ENCODE measurements at places on chromosomes 2 and 18.

DNA sequence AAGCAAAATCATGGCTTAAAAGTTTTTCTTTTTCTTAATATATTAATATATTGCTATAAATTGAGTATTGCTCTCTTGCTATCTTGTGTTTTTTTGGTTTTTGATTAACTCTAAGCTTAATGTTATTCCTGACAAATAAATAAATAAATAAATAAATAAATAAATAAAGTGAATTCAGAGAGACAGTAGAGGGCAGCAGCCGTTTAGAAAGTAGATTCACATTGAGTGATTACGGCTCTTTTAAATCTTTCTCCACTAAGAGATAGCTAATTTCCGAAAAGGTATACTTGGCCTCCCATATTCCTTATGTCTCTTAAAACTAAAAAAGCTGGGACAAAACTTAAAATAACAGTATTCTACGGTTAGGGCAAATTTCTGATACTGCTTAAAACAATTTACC, 34.3 kb downstream of the MSH2 start:
- DNase-seq: no peak

DNA sequence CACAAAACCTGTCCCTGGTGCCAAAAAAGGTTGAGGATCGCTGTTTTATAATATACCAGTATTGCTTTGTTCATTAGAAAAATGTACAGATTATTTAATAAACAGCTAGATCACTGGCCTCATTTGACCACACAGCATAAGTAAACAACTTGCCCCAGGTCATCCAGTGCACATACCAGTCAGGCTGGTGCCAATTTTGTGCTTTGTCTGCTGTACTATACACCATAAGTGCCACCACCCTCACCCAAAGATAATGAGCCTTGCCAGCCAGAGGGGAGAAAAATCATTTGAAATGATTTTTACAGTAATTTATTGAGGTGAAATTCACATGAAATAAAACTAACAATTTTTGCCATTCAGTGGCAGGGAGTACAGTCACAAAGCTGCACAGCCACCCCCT, 202.2 kb upstream of the TWIST2 start:
- no peak for DNase-seq

DNA sequence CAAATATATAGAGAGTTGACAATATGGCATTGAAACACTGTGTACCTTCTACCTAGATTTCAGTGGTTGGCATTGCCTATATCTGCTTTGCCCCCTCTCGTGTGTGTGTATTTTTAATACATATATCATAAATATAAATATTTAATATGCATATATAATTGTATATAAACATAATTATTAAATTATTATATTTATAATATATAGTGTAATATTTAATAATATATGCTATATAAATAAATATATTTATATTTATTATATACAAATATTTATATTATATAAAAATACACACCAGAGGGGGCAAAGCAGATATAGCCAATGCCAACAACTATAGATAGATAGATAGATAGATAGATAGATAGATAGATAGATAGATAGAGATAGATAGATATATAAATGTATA, 124.1 kb downstream of the KIAA1328 start:
- no peak for DNase-seq

DNA sequence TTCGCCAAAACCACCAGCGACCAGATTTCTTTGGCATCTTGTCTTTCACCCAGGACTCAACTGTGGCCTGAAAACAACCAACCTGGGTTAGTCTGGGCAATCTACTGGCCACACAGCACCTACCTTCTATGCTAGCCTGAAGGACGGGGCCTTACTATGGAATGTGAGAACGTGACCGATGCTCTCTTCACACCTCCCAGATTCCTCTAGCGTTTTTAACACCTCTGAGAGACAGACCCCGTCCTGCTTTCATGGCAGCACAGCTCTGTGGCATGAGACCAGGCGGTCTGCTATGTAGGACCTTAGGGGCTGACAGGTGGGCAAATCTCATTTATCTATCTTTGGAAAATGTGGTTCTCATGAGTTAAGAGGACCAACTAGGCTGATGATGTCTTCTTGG, 80.9 kb downstream of the EMILIN2 start:
- peak; percentile 61 for DNase-seq

DNA sequence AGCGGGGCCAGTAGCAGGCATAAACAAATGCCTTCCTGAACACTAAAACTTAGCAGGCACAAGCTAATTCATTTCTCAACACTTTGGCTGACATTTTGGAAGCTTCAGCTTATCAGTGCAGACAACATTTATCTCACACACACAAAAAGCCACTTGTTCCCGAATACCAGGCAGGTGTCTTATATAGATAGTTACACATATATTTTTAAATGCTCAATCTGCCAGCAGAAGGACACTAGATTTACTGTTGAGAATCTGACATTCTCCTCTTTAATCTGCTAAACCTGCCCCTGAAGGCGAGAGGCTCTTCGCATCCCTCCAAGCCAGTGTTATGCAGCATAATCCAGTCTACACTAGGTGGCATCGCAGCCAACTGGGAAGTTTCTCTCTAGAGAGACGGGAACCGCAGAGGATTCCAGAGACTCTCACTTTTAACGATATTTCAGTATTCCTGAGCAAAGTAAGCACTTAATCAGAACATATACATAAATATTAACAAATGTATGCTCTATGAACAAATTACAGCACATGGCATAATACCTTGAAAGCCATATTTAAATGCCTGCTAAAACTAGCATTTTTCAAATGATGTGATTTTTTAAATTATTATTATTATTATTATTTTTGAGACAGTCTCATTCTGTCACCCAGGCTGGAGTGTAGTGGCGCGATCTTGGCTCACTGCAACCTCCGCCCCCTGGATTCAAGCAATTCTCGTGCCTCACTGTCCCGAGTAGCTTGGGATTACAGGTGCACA, 90.2 kb upstream of the SCG2 start:
- peak; percentile 83 for DNase-seq

DNA sequence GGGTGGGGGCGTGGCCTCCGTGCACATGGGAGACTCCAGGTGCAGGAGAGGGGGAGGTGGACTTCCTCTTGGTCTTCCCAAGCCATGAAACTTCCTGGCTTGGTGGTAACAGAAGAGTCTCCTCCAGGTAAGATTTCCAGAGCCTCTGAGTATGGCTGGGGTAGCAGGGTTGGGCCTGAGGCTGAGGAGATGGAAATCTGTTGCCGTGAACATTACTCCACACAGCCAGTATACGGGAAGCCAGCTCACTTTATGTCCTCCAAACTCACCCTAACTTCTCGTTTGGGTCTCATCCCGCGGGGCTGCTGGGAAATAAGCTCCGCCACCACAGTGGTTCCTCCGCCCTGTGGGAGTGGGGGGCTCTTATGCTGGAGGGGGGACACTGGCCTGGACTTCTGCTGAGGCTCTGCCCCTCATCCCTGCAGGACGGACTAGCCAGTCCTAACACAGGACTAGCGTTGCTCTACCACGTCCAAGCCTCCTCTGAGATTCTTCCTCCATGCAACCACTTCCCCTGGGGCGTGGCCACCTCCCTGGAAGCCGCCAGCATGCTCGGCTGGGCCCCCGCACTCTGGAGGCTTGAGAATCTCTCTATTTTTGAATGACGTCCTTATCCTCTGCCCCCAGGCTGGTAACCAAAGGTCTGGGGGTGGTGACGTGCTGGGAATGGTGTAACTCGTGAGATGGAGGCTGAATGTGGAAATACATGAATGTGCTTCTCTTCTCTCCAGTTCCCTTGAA, 777 bp upstream of the RAB17 start:
- DNase-seq: peak; percentile 95

DNA sequence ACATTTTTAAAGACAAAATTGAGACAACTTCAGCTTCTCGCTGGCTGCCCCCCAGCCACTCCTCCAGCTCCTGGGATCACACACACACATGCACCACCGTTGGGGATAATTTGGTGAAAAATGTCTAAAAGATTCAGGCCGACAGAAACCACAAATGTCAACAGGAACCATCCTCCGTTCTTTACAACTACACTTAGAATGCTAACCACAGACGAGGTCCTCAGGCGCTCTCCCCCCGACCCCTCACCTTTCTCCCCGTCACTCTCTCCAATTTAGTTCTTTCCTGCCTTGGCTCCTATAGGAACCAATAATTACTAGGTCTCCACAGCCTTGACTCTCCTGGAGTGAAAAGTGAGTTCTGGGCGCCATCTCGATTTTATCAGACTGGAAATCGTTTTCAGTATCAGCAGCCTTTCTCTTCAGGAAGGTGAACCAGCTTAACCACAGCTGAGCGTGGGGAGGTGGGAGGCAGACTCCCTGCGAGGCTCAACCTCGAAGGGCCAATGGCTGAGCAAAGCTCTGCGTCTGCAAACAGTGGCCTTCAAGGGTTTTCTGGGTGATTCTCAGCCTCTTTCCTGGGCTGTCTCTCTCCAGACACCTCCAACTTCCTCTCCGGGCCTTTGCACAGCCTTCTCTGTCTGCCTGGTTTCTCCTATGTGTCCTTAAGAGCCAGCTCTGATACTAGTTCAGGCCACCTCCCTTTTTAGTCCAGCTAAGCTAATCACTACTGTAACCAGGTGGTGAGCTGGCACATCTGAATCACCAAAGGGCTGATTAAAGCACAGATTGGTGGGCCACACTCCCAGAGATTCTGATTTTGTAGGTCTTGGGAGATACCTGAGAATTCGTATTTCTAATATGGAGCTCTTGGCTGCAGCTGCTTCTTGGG, 115.7 kb upstream of the COPS8 start:
- DNase-seq: peak; percentile 18

- DNase-seq: no peak
Observed at GRCh38 chr2:41216978-41217377, 765.1 kb upstream of the SLC8A1 start.

All from endodermal cell (in vitro differentiated cells).